Naive thymus-derived CD4-positive, alpha-beta T cell (primary cell): ENCODE measurements at places on chromosomes 13 and 19.

GRCh38 chr19:22256856-22257255 is 29.4 kb upstream of the ZNF729 start:
- no peaks in the 10 kb centered on the region for H3K4me1 ChIP-seq
- no peaks in the 10 kb centered on the region for H3K27me3 ChIP-seq
- H3K27ac ChIP-seq: no peak overlapping the region
- DNase-seq: no peak
- no peaks in the 10 kb centered on the region for H3K36me3 ChIP-seq
- H3K4me3 ChIP-seq: no peak overlapping the region

- peaks cover 80% of the 10 kb centered on the region for H3K27me3 ChIP-seq
- peaks cover 13% of the 10 kb centered on the region for H3K4me1 ChIP-seq
- no peak overlapping the region for H3K27ac ChIP-seq
- no peaks in the 10 kb centered on the region for H3K36me3 ChIP-seq
- no peak overlapping the region for H3K4me3 ChIP-seq
- no peak for DNase-seq
Measured at GRCh38 chr13:99973163-99973807, 1.7 kb upstream of the ZIC5 start.

DNA sequence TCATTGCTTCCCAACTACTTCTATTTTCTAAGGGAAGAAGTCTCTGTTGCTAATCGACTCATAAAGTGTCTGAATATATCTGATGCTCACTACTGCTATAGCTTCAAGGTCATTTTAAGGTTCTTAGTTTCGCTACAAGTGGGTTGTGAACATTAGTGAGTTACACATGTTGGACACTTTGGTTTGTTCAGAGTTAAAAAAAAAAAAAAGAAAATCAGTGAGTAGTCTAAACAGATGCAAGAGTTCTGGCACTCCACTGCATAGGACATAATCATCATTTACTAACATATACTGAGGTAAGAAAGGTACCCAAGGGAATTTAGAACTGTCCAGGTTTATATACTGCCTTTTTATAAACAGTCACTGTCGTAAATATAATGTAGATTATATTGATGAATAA is 108.8 kb downstream of the KLF12 start:
- peak overlapping the region; percentile 77 for H3K27ac ChIP-seq
- H3K36me3 ChIP-seq: peaks cover 8% of the 10 kb centered on the region
- no peaks in the 10 kb centered on the region for H3K27me3 ChIP-seq
- H3K4me1 ChIP-seq: peaks cover 54% of the 10 kb centered on the region
- DNase-seq: no peak

DNA sequence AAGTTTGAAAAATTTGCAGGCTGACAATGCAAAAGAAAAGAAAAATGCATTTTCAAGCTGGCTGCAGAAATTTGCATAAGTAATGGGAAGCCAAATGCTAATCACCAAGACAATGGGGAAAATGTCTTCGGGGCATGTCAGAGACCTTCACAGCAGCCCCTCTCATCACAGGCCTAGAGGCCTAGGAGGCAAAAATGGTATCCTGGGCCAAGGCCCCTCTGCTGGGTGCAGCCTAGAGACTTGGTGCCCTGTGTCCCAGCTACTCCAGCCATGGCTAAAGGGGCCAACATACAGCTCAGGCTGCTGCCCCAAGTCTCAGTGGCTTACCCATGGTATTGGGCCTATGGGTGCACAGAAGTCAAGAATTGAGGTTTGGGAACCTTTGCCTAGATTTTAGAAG is 155.2 kb downstream of the B3GLCT start:
- no peak for DNase-seq
- no peaks in the 10 kb centered on the region for H3K4me1 ChIP-seq

DNA sequence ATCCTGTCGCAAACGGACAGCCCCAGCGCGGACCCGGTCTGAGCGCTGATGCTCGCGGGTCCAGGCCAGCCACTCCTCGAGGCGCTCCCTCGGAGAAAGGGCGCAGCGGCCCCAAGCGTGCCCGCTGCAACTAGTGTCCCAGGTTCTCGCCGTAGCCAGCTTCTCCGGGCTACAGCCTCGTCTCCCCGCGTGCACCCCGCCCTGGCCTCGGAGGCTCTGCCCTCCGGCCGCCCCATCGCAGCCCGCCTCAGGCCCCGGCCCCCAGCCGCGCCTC is 487 bp downstream of the FLT1 start:
- H3K4me1 ChIP-seq: peaks cover 13% of the 10 kb centered on the region
- peak overlapping the region; percentile 30 for H3K27ac ChIP-seq
- no peaks in the 10 kb centered on the region for H3K27me3 ChIP-seq
- peak overlapping the region; percentile 44 for H3K4me3 ChIP-seq
- no peaks in the 10 kb centered on the region for H3K36me3 ChIP-seq
- no peak for DNase-seq

- no peak overlapping the region for H3K4me3 ChIP-seq
- no peaks in the 10 kb centered on the region for H3K4me1 ChIP-seq
- H3K36me3 ChIP-seq: no peaks in the 10 kb centered on the region
- DNase-seq: no peak
- H3K27ac ChIP-seq: no peak overlapping the region
Measured at GRCh38 chr13:47306991-47307390, 410.1 kb upstream of the HTR2A start.

DNA sequence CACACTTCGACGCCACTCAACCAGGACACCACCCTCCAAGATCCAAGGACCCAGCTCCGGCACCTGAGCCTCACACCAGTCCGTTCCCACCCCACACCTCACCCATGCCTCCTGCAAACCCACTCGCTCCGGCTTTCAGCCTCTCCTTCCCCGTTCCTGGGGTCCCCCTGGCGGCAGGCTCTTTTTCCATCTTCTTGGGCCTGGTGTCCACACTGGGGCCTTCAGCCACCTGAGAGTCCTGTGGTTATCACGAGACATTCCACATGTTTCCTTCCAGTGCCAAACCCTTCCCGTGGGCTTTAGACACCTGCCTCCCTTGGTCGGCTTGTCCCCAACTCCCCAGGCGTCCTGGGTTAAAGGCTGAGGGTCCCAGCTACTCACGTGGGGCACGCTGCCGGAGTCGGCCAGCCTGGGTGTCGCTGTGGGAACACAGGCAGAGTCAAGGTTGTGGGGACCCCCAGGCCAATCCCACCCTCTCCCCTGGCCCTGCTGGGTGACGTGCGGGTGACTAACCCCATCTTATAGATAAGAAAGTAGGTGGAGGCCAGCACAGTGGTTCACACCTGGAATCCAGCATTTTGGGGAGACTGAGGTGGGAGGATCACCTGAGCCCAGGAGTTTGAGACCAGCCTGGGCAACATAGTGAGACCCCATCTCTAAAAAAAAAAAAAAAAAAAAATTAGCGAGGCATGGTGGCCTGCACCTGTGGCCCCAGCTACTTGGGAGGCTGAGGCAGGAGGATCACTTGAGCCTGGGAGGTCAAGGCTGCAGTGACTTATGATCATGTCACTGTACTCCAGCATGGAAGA is 1.9 kb downstream of the JSRP1 start:
- H3K36me3 ChIP-seq: peaks cover under 1% of the 10 kb centered on the region
- H3K4me3 ChIP-seq: no peak overlapping the region
- H3K27ac ChIP-seq: no peak overlapping the region
- H3K27me3 ChIP-seq: no peaks in the 10 kb centered on the region
- H3K4me1 ChIP-seq: peaks cover 46% of the 10 kb centered on the region
- DNase-seq: no peak

DNA sequence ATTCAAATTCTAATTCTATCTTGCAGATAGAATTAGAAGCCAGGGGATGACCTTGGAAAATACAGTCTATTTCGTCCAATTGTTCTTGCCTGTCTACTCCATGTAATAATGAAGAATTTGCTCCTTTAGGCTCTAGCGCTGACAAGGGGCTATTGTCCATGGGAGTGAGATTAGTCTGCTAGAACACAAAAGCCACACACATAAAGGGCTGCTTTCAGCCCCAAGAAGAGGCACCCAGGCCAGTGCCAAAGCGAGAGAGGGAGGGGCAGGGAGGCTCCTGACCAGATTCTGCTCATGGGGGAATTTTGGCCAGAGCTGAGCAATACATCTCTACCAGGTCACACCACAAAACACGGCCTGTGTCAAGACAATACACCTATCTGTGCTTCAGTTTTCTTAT is 1306.9 kb downstream of the UQCRFS1 start:
- H3K4me1 ChIP-seq: no peaks in the 10 kb centered on the region
- H3K27me3 ChIP-seq: no peaks in the 10 kb centered on the region
- DNase-seq: no peak

DNA sequence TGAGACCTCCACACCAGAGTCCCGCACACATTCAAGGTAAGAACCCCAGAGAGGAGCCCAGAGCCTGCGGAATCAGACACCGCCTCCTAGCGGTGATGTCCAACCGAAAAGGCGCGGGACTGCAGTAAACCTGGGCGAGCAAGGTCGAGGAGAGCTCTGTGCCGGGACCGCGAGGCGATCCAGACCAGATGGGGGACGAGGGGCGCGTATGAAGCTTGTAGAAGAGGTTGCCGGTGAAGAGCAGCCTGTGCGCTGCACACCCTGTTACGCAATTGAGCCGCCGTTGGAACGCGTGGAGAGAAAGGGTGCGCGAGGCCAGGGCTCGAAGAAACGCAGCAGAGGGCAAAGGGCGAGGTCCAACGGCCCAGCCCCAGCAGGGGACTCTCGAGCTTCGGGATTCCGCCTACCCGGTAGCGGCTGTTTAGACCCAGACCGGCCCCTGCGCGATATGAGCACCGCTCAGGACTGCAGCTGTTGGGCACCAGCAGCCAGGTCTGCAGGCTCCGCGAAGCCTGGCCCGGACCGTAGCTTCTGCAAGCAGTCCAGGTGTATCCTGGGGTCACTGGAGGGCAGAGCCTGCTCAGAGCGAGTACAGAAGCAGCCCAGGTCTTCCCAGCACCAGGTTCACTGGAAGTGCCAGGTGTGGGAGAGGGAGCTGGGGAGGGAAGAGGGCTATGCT is 65.9 kb upstream of the ZNF599 start:
- DNase-seq: no peak
- no peak overlapping the region for H3K4me3 ChIP-seq
- H3K27me3 ChIP-seq: peaks cover 3% of the 10 kb centered on the region

GRCh38 chr13:48761256-48761655 is 107.5 kb downstream of the CYSLTR2 start:
- no peak overlapping the region for H3K4me3 ChIP-seq
- H3K27me3 ChIP-seq: no peaks in the 10 kb centered on the region
- no peak for DNase-seq
- no peaks in the 10 kb centered on the region for H3K36me3 ChIP-seq

DNA sequence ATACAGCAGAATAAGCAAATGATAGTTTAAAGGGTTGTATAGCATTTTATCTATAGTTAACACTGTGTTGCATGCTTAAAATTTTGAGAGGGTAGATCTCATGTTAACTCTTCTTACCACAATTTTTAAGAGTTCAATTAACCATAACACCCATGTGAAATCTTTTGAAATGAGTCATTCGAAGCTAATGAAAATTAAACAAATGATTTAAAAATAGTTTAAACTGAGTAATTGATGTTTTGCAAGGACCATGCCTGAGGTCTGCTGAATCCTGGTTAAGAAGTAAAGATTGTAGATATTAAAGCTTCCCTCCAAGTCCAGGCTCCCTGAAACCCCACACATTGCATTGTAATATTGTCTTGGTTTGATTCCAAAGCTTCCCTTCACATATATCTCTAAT is 176.7 kb upstream of the RNF113B start:
- H3K4me1 ChIP-seq: no peaks in the 10 kb centered on the region
- H3K27me3 ChIP-seq: no peaks in the 10 kb centered on the region
- no peak for DNase-seq
- no peaks in the 10 kb centered on the region for H3K36me3 ChIP-seq
- no peak overlapping the region for H3K27ac ChIP-seq

GRCh38 chr13:58488251-58488650 is 856.7 kb downstream of the PCDH17 start:
- no peak for DNase-seq
- no peaks in the 10 kb centered on the region for H3K4me1 ChIP-seq
- no peaks in the 10 kb centered on the region for H3K27me3 ChIP-seq
- H3K27ac ChIP-seq: no peak overlapping the region

DNA sequence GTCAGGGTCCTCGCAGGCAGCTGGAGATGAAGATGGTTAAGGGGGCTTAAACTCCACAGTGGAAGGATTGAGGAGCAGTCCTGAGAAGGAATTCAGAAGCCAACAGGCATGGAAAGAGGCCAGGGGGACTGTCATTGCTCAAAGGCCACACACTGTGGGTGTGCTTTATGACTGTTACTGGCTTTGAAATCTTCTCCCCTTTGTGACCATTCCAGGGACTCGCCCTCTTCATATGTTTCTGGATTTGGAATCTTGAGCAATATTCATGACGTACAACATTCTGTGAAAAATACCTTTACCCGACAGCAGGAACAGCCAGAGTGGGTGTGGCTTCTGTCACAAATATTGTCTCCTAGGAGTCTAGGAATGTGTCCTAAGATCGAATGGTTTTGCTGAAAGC is 16.6 kb downstream of the CEACAM7 start:
- no peaks in the 10 kb centered on the region for H3K27me3 ChIP-seq
- H3K4me3 ChIP-seq: no peak overlapping the region
- H3K27ac ChIP-seq: no peak overlapping the region
- DNase-seq: no peak
- no peaks in the 10 kb centered on the region for H3K4me1 ChIP-seq
- H3K36me3 ChIP-seq: no peaks in the 10 kb centered on the region

DNA sequence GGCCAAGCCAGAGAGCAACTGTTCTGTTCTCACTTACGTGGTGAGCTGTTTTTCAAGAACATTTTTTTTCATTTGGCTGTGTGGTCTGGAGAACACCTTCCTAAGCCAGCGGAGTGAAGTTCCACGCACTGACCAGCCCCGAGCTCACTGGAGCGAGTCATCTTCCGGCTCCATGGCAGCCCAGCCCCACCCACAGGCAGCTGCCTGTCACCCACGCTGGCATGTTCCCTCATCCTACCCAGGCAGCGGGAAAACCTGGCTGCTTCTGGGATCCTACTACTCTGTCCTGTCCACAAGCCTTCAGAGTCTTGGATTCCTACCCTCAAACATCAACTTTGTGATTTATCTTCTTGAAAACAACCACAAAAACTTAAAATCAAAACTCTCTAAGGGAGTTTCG is 76.2 kb downstream of the GGACT start:
- no peak overlapping the region for H3K27ac ChIP-seq
- no peaks in the 10 kb centered on the region for H3K27me3 ChIP-seq
- H3K4me1 ChIP-seq: no peaks in the 10 kb centered on the region
- DNase-seq: no peak
- H3K4me3 ChIP-seq: no peak overlapping the region

- H3K27ac ChIP-seq: no peak overlapping the region
- H3K4me3 ChIP-seq: no peak overlapping the region
- DNase-seq: no peak
- no peaks in the 10 kb centered on the region for H3K4me1 ChIP-seq
Measured at GRCh38 chr13:35723821-35724220, 247.3 kb upstream of the MAB21L1 start.

- no peaks in the 10 kb centered on the region for H3K36me3 ChIP-seq
- no peak overlapping the region for H3K27ac ChIP-seq
- H3K27me3 ChIP-seq: no peaks in the 10 kb centered on the region
- DNase-seq: no peak
- no peak overlapping the region for H3K4me3 ChIP-seq
Measured at GRCh38 chr19:5349041-5349440, 8.4 kb upstream of the PTPRS start.

DNA sequence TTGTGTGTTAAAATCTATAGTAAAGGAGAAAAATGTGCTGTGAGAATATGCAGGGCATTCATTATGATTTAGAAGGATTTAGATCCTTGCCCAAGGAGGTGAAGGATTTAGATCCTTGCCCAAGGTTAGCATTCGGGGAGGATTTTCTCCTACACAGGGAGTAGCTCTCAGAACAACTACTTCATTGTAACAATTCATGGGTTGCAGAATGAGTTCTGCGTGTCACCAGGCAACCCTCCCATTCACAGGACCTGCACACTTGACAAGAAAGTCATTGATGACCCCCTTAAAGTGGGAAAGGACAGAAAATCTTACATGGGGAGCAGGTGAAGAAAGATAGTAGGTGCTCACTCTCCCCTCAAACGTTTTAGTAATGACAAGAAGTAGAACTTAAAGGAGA is 167.1 kb upstream of the MAB21L1 start:
- H3K27ac ChIP-seq: no peak overlapping the region
- H3K27me3 ChIP-seq: no peaks in the 10 kb centered on the region
- no peak for DNase-seq
- no peak overlapping the region for H3K4me3 ChIP-seq
- no peaks in the 10 kb centered on the region for H3K4me1 ChIP-seq
